Smooth muscle cell of trachea (primary cell): ENCODE measurements at places on chromosomes 4 and X. TPM values are rescaled to one million over a fixed set of nuclear protein-coding genes. Genes with fewer than 3 reads are reported as not detected.

The CASP3 gene
- total RNA-seq = 17.9 and 23.1 TPM in 2 replicates

The FREM3 gene
- total RNA-seq = not detected in 2 replicates

The UGT2A1 gene
- not detected in 2 replicates for total RNA-seq

The HSD17B13 gene
- 0.15 and 0.17 TPM in 2 replicates for total RNA-seq

The MAP3K15 gene
- total RNA-seq = under 0.01 TPM in 1 of 2 replicates, not detected in the other
